ENCODE measurements at places on chromosomes 16 and 17.

- no peak for DNase-seq
Measured at GRCh38 chr17:81350320-81350890, 44.9 kb upstream of the BAHCC1 start.

DNA sequence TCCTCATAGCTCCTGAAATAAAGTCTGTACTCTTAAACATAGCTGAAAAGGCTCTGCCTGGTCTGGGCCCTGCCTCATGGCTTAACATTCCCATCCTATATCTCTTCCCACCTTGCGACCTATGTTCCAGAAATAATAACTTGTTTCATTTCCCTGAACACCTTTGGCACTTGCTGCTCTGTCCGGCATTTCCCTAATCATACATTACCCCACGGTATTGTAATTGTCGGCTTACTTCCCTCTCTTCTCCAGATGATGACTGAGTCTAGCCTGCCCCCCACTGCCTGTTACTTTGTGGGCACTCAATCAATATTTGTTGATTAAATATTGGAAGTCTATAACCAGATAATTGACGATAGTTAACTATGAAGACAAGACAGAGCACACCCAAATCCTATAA is 23.3 kb upstream of the SUPT4H1 start:
- DNase-seq: no peak

GRCh38 chr16:57484515-57485005 is 1.7 kb downstream of the DOK4 start:
- no peak for DNase-seq

DNA sequence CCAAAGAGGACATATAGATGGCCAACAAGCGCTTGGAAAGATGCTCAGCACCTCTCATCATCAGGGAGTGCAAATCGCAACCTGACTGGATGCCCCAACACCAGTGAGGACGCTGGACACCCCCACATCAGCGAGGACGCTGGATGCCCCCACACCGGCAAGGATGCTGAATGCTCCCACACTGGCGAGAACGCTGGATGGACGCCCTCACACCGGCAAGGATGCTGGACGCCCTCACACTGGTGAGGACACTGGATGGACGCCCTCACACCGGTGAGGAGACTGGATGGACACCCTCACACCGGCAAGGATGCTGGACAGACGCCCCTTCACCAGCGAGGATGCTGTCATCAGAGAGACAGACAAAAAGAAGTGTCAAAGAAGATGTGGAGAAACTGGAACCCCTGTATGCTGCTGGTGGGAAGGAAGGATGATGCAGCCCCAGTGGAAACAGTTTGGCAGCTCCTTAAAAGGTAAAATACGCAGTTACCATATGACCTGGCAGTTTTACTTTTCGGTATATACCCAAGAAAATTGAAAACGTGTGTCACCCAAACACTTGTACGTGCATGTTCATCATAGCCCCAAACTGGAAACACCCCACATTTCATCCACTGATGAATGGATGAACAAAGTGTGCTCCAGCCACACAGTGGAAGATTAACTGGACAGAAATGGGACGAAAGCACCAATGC is 10.1 kb upstream of the JPH3 start:
- no peak for DNase-seq

- DNase-seq: no peak
Measured at GRCh38 chr16:17063201-17064139, 407.3 kb downstream of the XYLT1 start.

- no peak for DNase-seq
Measured at GRCh38 chr17:57102122-57102521, 17.1 kb downstream of the AKAP1 start.

DNA sequence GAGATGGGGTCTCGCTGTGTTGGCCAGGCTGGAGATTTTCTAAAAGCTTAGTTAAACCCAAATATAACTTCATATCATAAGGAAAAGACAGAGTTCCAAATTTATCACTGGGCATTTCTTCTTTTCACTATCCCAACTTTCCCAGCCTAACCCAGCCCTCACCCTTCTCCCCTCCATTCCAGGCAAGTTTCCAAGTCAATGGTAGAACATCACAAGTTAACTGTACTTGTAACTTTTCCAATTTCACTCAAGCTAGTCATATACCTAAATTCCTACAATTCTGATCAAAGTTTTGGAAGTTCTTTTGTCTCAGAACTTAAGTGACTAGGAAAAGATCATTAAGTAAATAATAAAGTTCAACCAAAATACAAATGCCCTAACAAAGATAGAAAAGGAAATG is 61.2 kb downstream of the USP32 start:
- peak; percentile 25 for DNase-seq

GRCh38 chr17:50058296-50058953 is 2.5 kb downstream of the ITGA3 start:
- DNase-seq: no peak

GRCh38 chr17:49352587-49353154 is 9.4 kb downstream of the ZNF652 start:
- no peak for DNase-seq

DNA sequence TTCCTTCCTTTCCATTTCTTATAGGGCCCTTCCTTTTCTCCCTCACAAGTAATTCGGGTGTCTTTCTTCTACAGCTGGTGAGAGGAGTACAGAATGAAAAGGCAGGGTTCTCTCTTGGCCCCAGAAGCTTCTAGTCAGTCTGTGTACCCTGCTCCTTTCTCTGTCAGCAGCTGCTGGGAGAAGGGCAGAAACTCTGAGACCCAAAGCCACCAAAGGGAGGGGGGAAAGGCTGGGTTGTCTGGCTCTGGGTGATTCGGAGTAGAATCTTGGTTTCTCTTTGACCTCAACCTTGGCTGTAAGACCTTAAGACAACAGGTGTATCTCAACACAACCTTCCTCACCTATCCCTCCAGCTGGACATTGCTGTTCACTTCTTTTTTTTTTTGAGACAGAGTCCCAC is 3.3 kb upstream of the NR1D1 start:
- no peak for DNase-seq

DNA sequence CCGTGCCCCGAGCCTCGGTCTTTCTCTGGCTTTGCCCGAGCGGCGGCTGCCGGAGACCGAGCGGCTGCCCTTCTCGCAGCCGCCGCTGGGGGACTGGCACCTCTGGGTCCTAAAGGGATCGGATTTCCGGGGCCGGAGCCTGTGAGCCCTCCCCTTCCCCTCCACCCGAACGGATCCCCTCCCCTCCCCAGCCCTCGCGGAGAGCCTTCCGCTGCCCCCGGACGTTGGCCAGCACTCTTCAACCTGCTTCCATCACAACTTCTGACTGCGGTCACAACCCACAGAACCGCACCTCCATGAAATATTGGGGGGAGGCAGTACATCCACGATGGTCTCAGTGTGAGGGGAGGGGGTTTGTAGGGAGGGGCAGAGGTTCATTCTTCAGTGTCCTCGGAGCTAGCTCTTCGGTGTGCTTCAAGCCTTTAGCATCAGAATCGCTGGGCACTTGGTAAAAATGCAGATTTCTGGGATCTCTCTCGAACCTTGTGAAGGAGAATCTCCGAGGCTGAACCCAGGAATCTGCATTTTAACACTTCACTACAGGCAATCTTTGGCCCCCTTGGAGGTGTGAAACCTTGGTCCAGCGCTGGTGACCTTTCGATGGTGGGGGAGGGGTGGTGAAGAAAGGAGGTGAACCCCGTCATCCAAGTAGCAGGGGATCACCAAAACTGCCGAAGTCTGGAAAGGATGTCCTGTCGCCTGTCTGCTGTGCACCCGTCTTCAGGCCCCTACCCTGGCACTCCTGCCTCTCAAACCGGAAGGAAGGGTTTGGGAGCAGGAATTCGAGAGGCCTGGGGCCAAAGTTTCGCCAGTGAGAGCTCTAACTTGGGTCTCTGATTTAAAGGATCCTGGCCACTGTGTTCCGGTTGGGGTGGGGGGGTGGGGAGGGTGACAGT is 812 bp upstream of the PPP1R9B start:
- peak; percentile 92 for DNase-seq

- DNase-seq: peak; percentile 3
Measured at GRCh38 chr16:51359141-51359955, 208.3 kb upstream of the SALL1 start.

DNA sequence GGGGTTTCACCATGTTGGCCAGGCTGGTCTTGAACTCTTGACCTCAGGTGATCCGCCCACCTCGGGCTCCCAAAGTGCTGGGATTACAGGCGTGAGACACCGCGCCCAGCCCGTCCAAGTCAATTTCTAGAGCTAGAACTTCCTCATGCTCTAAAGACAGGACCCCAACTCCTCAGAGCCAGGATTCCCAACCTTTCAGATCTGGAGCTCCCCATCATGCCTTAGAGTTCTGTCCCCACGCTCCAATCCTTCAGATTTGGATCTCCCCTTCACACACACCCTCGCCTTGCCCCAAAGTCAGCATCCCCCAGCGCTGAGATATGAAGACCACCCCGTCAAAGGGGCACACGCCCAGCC is 448 bp downstream of the KCTD19 start:
- no peak for DNase-seq

DNA sequence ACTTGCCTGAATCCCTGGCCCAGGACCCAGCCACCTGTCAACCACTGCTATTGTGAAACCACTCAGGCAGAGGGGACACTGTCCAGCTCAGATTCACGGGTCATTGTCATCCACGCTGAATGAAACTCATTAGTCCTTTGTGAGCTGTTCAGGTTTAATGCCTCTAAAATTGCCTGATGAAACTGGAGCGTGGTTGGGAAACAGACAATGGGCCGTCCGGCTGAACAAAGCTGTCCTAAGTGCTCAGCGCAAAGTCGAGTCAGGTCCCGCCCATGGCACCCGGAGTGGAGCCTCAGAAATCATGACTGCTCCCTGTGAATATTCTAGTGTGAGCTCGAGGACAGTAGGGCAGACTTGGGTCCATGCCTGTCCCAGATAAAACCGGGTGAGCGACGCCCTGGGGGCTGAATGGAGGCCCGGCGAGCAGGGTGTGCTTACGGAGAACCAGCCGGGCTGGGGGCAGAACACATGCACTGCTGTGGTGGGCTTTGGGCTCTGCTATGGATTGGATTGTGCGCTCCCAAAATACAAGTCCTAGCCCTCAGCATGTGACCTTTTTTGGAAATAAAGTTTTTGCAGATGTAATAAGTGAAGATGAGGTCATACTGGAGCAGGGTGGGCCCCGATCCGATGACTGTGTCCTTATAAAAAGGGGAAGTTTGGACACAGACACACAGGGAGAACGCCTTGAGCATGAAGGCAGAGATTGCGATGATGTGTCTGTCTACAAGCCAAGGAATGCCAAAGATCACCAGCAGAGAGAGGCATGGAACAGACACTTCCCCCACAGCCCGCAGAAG is 12.9 kb upstream of the CMIP start:
- DNase-seq: peak; percentile 56
